ENCODE measurements at places on chromosomes 3 and 15.
A peak's percentile ranks its signal among the peaks of the same experiment; 100 is the strongest.

- DNase-seq = peak; percentile 9
Measured at GRCh38 chr15:88701561-88702095, 62.8 kb downstream of the ISG20 start.

GRCh38 chr15:37086521-37086920 is 13.8 kb downstream of the MEIS2 start:
- no peak for DNase-seq

DNA sequence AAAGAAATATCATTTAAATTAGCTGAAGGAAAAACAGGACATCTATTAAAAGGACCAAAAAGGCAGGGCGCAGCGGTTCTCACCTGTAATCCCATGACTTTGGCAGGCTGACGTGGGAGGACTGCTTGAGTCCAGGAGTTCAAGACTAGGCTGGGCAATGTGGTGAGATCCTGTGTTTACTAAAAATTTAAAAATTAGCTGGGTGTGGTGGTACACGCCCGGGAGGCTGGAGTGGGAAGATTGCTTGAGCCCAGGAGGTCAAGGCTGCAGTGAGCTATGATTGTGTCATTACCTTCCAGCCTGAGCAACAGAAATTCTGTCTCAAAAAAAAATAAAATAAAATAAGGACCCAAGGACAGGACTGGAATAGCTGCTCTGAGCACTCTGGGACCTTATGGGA is 16.2 kb upstream of the HERC1 start:
- DNase-seq = peak; percentile 48

GRCh38 chr3:177928172-177928873 is 607.9 kb upstream of the KCNMB2 start:
- peak; percentile 31 for DNase-seq

GRCh38 chr3:73786321-73786807 is 161.6 kb upstream of the PDZRN3 start:
- DNase-seq = no peak

DNA sequence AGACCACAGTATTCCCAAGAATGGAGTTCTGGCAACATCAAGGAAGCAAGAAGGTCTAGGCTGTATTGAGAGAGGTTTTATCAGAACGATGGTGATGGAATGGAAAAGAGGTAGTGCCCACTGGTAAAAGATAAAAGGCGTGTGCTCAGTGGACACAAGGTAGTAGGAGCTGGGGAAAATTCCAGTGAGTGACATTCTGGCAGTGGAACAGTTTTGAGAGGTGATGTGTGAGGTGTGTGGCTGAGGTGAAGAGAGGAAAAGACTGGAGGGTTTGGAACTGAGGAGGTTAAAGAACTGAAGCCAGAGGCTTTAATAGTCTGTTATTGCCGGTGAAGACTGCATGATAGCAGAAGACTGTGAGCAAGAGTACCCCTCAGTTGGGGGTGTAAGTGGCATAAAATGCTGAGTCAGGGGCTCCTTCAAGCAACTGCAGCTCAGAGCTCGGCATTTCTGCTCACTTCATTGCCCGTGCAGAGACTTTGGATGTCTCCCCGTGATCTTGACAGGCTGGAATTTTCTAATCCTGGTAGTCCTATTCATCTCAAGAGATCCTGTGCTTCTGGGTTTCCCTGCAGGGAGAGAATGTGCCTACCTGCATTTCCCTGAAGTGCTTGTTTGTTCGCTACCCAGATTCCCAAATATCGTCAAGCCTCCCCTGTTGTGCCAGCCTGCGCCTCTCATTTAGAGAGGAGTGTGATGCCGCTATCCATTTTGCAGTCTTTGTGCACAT is 191.0 kb downstream of the SATB1 start:
- DNase-seq = no peak

DNA sequence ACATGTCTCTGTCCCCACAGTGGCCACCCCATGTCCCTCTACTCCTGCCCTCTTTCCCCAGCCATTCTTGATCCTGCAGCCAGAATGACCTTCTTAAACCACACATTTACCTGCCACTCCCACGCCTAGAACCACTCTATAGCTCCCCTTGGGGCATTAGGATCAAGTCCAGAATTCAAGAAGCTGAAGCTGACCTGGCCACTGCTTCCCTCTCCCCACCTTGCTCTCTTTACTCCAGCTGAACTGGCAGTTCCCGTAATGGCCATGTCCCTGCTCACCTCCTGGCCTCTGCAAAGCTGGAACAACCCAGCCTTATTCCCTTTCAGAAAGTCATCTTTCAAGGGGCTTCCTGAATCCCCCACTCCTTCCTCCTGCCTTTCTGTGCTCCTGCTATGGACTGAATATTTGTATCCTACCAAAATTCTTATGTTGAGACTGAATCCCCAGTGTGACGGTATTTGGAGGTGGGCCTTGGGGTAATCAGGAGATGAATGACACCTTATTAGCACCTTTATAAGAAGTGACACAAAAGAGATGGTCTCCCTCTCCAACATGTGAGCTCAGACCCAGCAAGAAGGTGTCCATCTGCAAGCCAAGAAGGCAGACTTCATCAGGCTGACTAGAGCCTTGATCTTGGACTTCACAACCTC is 3.8 kb downstream of the CSRNP1 start:
- DNase-seq = no peak

DNA sequence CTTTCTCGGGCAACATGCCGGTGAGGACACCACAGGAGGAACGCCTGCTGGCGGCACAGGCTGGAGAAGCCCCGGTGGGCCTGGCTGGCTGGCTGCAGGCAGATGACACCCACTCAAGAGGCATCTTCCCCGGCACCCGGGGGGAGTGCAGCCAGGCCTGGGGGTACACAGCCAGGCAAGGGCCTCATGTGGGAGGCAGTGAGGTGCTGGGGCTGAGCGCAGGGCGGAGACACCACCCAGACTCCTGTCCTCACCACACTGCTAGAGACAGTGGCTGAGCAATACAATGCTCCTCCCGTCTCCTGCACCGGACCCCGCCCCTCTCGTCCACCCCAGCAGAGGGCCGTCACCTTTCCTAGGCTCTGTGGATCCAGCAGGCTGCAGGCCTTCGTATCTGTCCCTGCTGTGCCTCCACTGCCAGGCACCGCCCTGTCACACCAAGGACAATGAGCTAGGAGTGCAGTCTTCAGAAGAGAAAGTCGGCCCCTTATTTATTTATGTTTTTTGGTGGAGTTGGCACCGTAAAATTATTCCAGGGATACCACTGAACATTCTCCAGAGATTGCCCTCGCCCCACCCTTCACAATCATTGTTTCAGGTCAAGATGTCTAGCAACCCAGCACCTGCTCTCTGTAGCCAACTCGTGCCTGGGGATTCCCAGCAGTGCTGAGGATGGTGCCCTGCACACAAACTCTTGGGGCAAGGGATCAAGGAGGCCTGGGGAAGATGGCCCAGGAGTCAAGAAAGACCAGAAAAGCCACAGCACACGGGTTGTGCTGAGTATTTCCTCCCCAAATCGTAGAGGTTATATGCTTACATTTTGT is 129.1 kb downstream of the ATP10A start:
- no peak for DNase-seq

DNA sequence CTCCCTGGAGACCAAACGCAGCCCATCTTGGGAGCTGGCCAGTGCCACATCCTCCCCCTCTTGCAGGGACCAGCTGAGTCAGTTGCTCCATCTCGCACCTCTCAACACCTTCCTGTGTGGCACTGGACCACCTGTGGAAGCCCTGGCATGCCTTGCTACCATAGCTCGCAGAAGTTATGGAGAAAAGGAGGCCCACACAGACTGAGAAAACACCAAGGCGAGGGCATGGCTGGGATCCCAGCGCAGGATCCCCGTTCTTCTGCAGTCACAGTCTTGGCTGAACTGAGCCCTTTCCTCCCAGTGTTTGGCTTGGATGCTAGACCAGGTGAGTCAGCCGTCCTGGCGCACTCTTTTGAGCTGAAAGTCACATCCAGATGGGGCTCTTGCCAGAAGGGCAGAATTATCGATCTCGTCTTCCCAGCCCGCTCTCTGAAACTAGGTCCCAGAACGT is 46.9 kb downstream of the CHRD start:
- DNase-seq = no peak

GRCh38 chr3:151101270-151101969 is 16.0 kb downstream of the MED12L start:
- DNase-seq = peak; percentile 76

GRCh38 chr15:67558502-67558901 is 16.0 kb downstream of the MAP2K5 start:
- no peak for DNase-seq

DNA sequence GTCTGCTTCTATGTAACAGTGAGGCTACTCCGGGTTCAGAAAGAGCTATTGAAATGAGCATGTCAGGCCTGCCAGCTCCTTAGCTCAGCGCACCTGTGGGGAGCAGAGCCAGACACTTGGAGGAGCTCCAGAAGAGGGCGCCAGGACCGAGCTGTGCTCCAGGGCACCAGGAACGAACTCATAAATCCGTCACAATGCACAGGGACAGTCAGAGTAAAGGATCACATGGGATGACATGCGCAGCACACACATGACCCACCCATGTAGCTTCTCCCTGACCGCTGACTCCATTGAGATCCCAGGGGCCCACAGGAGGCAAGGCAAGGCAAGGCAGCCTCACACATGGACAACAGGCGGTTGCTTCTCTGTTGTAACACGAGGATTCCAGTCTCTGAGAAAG is 26.0 kb upstream of the GNB5 start:
- peak; percentile 24 for DNase-seq

GRCh38 chr15:57873564-57874209 is 167.2 kb downstream of the POLR2M start:
- no peak for DNase-seq

- DNase-seq = no peak
Measured at GRCh38 chr15:58200739-58201138, 62.6 kb downstream of the AQP9 start.

GRCh38 chr15:57655809-57656208 is 50.7 kb upstream of the POLR2M start:
- no peak for DNase-seq

DNA sequence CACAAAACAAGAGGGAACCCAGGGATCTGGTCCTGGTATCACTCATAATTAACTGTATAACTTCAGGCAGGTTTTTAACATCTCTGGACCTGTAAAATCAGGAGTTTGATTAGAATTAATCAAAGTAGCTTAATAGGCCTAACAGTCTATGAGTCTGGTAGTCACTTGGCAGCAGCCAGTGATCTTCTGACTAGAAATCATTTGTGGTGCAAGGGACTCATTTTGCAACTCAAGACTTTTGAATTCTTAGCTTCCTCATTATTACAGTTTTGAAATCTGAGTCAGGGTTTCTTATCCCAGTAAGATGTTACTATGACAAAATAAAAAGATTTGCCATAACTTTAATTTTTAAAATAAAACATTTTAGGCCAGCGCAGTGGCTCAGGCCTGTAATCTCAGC is 70.8 kb downstream of the TMCC1 start:
- DNase-seq = peak; percentile 33

GRCh38 chr3:5787861-5788488 is 600.5 kb downstream of the EDEM1 start:
- DNase-seq = peak; percentile 11

GRCh38 chr3:31370681-31371080 is 162.0 kb upstream of the STT3B start:
- DNase-seq = no peak

DNA sequence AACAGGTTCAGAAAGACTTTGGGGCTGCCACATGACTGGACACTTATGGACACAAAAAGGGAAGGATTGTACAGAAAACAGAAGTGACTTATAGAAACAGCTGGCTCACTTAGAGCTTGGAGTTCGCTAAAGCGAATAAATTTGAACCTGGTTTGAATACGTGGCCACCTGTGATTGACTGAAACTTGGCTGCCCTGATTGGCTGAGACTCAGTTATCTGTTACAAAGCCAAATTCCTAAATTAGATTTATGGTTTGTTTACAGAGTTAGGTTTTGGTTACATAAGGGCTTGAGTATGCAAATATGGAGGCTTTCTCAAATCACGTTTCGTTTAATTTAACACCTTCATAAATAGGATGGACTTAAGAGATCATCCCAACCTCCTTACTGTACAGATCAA is 270.2 kb downstream of the THSD4 start:
- no peak for DNase-seq

- DNase-seq = no peak
Measured at GRCh38 chr15:47720555-47720954, 3.2 kb downstream of the SEMA6D start.

DNA sequence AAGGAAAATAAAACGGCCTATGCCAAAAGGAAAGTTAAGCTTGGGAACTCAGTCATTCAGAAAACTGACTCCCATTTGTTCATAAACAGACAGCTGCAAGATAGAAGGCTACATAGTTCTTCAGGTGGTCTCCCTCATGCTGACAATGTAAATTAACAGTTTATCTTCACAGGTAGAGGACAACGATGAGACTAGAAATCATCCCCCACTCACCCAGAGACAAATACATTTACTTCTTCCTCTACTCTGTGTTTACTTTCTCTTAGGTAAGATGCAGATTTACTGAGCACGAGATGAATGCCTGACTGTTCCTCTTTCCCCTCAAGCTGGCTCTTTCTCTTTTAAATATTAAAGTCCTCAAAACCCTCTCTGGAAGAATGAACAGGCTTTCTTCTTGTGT is 117.6 kb upstream of the UBP1 start:
- DNase-seq = no peak

GRCh38 chr15:49900903-49901235 is 218.2 kb downstream of the ATP8B4 start:
- DNase-seq = no peak

DNA sequence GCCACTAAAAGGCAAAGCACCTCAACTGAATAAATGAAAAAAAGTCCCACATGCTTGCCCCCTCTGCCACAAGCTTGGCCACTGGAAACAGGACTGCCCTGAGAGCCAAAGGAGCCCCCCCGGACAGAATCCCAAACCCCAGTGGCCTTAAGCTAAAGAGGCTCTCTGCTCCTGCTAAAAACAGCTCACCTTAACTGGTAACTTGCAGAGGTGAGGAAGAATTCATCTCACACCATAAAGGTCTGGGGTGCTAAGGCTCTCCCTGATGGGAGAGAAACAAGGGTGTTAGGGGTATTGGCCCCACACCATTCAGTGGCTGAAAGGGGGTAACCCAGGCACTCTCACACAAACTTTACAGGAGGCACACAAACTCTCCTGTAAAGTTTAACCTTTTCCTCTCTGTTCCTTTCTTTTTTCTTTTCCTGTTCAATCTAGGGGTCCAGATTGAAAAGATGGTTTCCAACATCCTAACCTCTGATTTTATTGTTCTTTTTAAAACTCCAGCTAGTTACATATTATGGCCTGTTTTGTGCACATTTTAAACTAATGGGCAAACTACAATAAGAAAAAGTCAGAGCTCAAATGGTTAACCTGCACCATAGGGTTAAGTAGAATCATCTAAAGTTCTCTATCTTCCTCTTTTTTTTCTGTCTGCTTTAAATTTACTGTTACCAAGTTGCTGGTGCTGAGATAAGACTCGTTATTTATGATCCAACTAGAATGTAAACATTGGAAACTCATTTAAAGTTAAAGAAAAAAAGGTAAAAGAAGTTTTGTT is 19.9 kb downstream of the TRANK1 start:
- peak; percentile 60 for DNase-seq

Data from hematopoietic multipotent progenitor cell treated with erythropoietin and hydrocortisone succinate and interleukin-3 and kit ligand, for 6 days (in vitro differentiated cells).